Hematopoietic multipotent progenitor cell treated with erythropoietin and hydrocortisone succinate and interleukin-3 and kit ligand, for 4 days (in vitro differentiated cells): ENCODE measurements at places on chromosomes 3 and 15.

DNA sequence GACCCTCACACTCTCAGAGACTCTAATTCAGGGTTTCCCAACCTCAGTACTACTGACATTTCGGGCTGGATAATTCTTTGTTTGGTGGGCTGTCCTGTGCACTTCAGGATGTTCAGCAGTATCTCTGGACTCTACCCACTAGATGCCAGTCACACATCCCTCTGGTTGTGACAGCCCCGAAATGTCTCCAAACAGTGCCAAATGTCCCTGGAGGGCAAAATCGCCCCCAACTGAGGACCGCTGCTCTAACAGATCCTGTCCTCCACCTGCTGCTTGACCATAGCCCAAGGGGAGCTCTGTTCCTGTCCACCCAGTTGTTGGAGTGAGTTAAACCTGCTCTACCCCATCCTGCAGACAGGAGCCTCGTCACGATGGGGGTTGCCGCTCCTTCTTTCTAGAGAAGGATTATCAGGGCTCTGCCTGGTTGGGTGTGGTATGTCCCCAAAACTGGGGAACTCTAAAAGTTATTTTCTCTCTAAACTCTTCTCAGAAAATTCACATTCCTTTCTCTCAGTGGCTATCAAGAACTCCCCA is 85.6 kb upstream of the PSMD6 start:
- DNase-seq = no peak

DNA sequence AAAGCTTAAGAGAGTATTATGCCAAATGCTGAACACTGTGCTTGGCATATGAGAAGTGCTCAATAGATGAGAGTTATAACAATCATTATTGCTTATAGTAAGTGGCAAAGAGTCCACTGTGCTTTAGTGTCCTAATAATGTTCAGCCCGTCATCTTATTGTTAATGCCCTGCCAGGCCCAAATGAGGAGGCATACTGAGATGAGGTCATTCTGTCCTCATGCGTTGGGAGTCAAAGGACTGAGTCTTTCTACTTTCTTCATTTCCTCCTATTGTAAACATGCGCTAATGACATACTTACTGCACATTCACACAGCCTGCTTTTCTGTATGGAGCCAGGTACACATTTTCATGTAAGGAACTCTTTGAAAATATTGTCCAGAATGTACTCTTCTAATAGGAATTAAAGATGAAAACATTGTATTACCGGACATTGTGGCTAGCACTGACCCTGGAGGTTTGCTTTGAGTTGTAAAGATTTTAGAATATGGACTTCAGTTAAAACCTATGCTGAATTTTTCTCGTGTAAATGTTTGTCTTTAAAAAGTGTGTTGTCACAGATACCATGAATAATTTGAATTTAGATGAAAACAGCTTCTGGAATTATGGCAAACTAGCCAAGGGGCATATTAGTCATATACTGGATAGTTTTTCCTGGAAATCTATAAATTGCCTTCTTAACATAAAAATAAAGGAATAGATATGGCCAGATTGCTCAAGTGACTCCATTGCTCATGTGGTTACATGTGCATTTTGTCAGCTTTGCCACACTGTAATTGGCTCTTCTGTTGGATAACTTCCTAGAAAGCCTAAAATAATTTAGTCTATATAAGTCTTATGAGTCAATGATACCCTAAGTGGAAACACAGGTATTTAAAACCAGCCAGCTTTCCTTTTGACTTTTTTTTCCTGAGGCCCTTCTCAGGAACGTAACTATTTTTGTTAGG is 38.3 kb downstream of the KBTBD12 start:
- DNase-seq = no peak

DNA sequence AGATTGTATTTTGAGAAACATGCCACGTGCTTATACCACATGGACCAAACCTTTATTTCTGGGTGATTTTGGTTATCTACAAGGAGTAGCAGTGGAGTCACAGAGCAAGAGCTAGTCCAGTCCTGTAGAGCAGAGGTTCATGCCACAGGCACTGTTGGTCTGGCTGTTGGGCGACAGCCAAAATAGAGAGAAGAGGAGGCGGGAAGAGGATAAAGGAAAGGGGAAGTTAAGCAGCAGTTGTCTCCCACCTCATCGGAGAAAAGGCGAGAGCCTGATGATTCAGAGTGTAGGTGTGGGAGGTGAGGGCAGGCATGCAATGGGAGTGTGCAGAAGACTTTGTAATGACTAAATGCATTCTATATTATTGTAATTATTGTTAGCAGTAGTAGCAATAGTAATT is 237.5 kb upstream of the ROPN1 start:
- peak; percentile 22 for DNase-seq

DNA sequence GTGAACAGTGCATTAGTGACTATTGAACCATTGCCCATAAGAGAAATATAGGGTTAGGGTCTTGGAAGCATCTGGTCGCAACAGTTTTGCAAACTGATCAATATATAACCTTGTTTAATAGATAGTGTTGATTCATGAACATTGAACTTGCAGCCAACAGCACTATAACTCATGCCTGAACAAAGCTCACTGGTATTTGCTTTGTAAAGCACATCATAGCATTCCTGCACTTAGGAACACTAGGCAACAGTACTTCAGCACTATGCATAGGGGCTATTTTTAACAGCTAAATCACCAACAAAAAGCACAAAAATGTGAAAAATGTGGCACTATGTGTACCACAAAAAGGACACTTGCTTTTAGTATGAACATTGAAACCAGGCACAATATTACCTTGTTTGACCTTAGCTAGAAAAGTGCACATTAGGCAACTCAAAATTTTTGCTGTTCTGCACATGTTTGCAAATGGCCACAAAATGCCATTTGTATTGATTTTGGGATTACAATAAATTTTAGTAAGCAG is 68.0 kb downstream of the OXNAD1 start:
- no peak for DNase-seq

DNA sequence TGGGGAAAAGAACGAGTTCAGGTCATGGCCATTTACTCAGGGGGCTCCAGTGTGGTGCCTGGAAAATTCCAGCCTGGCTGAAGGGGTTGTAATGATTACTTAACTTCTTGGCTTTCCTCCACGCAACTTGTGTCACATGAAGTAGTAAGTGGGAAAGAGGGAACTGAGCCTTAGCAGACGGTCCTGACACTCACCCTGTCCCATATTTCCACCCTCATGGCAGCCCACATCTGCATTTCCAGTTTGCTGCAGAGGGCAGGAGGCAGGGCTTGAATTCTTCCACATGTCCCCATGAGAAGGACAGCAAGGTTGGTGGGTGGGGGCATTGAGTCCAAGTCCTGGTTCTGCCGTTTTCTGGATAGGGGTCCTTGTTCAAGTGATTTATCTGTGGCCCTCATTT is 7.8 kb upstream of the CAMP start:
- DNase-seq = no peak

- DNase-seq = no peak
Measured at GRCh38 chr3:149809699-149810098, 3.3 kb upstream of the RNF13 start.

- peak; percentile 44 for DNase-seq
Measured at GRCh38 chr3:107855710-107856109, 235.1 kb downstream of the CD47 start.

DNA sequence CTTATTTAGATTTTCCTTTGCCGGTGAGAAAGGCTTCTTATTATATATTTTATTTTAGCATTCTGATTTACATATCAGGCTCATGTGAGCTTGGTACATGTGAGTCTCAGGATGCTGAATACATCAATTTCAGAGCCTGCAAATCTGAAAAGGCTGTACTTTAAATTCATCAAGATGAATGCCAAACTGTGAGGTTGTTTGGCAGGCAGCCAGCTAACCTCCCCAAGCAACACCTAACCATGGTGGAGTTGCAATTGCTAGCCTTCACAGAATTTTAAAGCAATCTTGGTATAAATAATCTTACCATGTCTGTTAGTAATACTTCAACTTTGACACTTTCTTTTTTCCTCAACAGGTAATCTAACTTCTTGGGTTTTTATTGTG is 252.5 kb downstream of the CDIN1 start:
- no peak for DNase-seq

- no peak for DNase-seq
Measured at GRCh38 chr15:68413363-68414205, 18.4 kb downstream of the ITGA11 start.

DNA sequence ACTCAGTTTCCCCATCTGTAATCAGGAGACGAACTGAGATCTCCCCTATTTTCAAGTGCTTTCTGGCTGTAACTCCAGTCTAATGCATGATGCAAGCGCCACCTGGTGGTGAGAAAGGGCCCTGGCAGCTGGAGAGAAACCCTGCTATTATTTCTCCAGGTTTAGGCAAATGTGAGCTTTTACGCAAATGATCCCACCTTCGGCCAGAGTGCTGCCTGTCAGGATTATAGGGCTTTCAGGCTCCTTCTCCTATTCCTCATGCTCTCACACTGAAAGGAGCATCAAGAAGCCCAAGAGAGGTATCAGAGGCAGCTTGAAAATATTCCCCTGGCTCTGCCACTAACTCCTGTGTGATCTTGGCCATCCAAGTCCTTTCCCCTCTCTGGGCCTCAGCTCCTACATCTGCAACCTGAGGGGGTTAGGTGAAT is 93.9 kb upstream of the RASGRF1 start:
- DNase-seq = peak; percentile 82

- DNase-seq = no peak
Measured at GRCh38 chr3:116492379-116492778, 47.1 kb upstream of the LSAMP start.

GRCh38 chr15:86229936-86230335 is 150.3 kb downstream of the AGBL1 start:
- DNase-seq = no peak

- no peak for DNase-seq
Measured at GRCh38 chr3:197713477-197713822, 23.3 kb downstream of the RUBCN start.

GRCh38 chr15:52558196-52558595 is 10.6 kb downstream of the ARPP19 start:
- peak; percentile 30 for DNase-seq

- no peak for DNase-seq
Measured at GRCh38 chr3:127137757-127138536, 55.0 kb upstream of the PRR23E start.

DNA sequence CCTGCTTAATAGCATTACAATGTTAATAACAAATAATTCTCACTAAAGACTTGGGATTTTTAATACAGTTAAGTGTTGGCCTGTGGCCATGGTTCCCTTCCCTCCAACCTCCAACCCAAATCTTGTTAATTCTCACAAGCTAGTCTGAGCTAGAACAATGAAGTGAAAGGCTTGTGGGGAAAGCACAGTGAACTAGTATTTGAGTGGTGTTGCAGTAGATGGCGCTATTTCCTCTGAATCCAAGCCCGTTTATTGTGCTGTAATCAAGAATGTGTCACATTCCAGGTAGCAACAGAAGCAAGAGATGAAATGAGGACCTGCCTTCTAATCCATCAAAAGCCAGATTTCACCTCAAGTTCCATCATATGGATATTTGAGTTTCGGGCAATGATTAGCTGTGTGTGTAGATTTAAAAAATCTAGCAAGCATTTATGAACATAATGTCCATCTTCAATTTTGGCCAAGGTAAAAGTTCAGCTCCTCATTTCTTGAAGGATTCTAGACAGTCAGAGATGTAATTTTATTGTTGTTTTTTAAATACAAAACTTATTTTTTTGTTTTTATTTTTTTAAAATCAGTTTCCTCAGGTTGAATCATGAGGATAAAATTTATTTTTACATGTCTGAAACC is 160.7 kb downstream of the SQOR start:
- peak; percentile 51 for DNase-seq

GRCh38 chr3:113839551-113839950 is 963 bp downstream of the GRAMD1C start:
- no peak for DNase-seq

DNA sequence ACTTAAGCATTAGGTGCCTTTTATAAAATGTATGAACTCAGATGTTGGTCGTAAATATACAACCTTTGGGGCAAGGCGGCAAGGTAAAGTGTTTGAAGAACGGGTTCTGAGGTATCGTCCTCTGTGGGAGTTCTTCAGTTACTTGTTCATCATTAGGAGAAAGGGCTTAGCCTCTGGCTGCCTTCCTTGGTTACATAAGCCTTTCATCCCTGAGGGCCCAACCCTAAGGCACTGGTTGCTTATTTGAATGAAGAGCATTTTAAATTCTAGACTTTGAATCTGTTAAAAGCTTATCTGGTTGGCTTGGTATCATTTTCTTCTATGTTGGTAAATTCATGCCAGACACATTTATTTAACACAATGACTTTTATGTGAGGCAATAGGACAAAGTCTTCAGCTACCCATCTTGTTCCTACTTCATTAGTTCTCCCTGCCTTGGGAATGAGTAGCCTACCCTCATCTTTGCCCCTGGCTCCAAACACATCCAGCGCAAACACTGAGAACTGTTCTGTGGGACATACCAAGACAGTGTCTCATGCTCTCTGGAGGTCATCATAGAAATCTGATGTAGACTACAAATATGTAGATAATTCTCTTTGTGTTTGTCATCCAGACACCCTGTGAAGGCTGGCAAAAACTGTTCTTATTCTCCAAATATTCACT is 12.4 kb upstream of the CCDC80 start:
- no peak for DNase-seq

GRCh38 chr3:155407971-155408370 is 114.5 kb upstream of the STRIT1 start:
- no peak for DNase-seq

DNA sequence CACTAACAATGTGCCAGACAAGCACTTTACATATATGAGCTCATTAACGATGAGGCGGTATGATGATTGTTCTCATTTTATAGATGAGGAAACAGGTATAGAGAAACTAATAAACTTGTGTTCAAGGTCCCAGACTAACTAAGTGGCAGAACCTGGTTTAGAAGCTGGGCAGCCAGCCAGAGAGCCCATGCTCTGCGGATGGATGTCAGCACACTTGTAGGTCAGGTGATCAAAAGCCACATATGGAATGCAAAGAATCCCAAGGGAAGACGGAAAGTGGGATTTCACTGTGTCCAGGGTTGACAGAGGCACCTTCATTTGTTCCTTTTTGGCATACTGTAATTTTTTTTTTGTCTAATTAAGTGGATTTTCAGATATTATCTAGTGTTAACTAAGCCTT is 103.7 kb downstream of the EFL1 start:
- no peak for DNase-seq

DNA sequence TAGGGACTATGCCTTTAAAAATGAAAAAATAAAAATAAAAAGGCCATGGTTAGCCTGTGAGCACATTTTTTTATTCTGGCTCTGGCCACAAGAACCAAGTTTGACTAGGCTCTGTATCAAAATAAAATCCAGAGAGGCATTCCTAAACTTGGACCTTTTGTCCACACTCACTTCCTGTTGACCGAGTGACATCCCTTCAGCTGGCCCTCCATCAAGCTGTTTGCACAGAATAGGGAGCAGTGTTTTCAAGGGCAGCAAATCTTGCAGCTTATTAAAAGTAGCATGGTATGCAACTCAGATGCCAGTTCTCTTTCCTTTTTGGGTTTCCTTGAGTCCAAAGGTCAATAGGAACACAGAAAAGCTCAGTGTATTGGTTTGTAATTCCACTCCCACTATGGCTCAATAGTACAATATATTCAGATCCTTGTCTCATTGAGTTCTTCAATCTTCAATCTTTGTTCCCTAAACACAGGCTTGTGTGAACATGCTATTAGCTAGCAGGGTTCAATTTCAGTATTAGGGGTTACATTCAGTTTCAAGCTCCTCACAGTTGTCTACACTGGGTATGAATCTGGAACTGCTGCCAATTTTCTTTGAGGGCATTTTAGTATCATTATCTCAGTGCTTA is 244.5 kb downstream of the RBMS3 start:
- DNase-seq = no peak

GRCh38 chr15:63597038-63597790 is at the start of gene FBXL22:
Gene FBXL22 (plus strand): TSS chr15:63597387. CDS start chr15:63597393, 6 bp downstream.
- no peak for DNase-seq

GRCh38 chr3:61829722-61830350 is 268.5 kb downstream of the PTPRG start:
- no peak for DNase-seq

- no peak for DNase-seq
Measured at GRCh38 chr3:143791386-143791785, 56.9 kb downstream of the SLC9A9 start.
